ENCODE measurements at places on chromosomes 2 and 18.
A peak's percentile ranks its signal among the peaks of the same experiment; 100 is the strongest.

- peak; percentile 31 for DNase-seq
Measured at GRCh38 chr2:26946841-26947784, 23.3 kb upstream of the MAPRE3 start.

DNA sequence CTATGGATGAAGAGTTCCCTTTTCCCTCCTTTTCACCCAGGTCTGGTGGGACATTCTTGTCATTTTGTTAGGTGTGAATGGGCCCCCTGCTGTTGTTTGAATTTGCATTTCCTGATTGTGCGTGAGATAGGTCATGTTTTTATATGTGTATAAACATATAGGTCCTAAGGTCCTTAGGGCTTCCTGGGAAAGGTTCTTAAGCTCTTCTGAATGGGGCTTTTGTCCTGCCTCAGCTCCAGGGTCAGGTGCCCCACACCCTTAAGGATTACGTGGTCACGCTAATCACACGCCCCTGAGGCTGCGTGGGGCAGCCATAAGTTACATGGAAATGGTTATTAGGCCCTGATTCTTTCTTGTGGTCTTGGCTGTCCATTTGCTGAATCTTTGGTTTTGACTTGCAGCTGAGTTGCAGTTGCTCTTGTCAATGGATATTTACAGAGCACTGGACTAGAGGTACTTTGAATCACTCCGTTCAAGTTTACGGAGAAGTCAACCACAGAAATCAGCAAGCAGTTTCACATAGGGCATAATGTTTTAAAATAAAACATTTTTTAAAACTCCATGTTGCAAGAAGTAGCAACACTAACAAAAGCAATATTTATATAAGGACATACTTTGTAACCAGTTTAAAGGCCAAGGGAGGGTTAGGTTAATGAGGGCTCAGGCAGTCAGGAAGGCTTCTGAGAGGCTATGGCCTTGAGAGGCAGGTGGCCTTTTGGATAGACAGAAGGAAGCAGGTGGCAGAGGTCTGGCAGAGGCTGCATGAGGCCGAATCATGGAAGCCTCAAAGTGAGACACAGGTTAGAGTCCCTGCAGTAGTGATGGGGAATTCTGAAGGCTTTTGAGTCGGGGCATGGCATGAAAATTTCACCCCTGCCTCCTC lies 24.2 kb downstream of the LIPG start:
- DNase-seq: no peak

DNA sequence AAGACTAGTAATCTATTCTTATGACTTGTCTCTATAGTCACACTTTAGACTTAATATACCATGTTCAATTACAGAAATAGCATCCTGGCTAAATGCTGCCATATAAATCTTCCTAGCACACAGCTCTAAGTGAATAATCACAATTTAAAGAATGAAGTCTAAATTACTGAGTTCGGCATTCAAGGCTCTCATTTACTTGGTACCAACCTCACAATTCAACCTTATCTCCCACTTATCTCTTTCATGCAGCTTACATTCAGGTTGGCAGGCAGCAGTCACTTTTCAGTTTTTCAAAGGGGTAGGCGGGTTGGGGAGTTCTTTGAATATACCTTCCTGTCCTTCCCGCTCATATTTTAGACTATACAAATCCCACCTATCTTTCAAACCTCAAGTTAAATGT lies 1.5 kb downstream of the MMADHC start:
- no peak for DNase-seq

GRCh38 chr18:4524096-4524495 lies 69.0 kb upstream of the DLGAP1 start:
- DNase-seq: no peak

- DNase-seq: no peak
Measured at GRCh38 chr2:127305990-127306585, 12.1 kb upstream of the ERCC3 start.

GRCh38 chr2:238657132-238658053 lies 190.5 kb upstream of the TWIST2 start:
- DNase-seq: peak; percentile 58

DNA sequence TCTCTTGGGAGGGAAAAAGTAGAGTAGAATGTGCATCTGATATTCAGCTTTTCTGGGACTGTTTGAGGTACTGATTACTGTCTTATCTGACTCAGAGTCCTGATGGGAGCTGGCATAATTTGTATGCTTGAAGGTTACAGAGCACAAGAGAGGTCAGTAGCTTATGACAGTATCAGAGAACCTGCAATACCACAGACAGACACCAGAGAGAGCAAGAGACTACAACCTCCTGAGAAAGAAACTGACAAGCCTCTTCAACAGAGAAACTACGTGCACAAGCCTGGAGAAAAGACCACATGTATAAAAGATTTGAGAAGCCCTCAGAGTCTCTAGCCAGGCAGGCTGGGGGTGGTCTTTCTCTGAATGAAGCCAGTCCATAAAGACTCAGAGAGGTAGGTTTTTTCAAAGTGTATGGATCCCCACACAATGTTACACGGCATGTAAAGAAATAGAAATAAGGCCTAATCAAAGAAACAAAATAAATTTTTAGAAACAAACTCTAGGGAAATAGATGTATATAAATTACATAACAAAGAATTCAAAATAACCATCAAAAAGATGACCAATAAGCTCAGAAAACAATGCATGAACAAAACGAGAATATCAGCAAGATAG lies 568.3 kb downstream of the LRRTM4 start:
- peak; percentile 3 for DNase-seq

- DNase-seq: no peak
Measured at GRCh38 chr18:49967171-49967570, 153.8 kb upstream of the ACAA2 start.

DNA sequence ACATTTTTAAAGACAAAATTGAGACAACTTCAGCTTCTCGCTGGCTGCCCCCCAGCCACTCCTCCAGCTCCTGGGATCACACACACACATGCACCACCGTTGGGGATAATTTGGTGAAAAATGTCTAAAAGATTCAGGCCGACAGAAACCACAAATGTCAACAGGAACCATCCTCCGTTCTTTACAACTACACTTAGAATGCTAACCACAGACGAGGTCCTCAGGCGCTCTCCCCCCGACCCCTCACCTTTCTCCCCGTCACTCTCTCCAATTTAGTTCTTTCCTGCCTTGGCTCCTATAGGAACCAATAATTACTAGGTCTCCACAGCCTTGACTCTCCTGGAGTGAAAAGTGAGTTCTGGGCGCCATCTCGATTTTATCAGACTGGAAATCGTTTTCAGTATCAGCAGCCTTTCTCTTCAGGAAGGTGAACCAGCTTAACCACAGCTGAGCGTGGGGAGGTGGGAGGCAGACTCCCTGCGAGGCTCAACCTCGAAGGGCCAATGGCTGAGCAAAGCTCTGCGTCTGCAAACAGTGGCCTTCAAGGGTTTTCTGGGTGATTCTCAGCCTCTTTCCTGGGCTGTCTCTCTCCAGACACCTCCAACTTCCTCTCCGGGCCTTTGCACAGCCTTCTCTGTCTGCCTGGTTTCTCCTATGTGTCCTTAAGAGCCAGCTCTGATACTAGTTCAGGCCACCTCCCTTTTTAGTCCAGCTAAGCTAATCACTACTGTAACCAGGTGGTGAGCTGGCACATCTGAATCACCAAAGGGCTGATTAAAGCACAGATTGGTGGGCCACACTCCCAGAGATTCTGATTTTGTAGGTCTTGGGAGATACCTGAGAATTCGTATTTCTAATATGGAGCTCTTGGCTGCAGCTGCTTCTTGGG lies 115.7 kb upstream of the COPS8 start:
- DNase-seq: no peak

DNA sequence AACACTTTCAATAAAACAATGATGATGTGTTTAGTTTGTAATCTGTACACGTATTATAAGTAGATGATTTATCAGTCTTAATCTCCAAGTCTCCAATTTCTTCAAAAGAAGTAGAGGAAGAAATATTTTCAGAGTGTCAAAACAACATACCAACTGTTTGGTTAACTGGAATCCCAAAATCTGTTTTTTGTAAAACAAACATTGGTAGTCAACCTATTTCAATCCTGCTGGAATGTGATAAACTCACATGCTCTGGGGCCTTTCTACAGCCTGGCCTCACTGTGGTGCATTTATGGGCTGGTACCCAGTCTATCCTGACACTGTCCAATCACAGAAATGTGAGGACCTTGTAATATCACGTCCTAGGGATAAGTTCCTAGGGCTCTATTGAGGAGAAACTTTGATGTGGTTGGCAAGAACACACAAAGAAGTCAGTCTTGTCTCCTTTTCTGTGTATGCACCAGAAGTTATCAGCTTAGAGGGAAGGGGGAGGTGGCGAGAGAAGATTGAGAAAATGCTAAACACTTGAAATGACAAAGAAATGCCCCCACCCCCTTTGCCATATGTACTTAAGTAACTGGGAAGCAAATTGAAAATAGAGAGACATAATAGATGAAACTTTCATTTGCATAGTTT lies 47.2 kb downstream of the PRKRA start:
- DNase-seq: no peak

GRCh38 chr2:241853651-241854341 lies 4.9 kb downstream of the PDCD1 start:
- DNase-seq: no peak

- peak; percentile 72 for DNase-seq
Measured at GRCh38 chr2:65514555-65515195, 82.3 kb upstream of the SPRED2 start.

DNA sequence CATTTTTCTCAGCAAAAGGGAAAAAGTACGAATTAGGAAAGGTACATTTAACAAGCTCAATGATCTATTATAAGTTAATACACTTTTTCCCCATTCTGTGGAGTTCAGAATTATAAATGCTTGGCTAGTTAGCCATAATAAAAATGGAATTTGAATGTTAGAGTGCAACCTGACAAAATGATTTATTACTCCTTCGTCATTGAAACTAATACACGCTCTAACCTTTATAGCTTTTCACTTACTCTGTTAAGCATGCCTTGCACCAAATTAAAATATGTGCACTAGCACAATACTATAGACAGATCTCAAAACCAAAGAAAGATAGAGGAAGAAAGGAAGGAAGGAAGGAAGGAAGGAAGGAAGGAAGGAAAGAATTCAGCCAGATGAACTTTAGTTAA lies 46.1 kb upstream of the FRZB start:
- no peak for DNase-seq

GRCh38 chr18:56795381-56795780 lies 144.2 kb downstream of the WDR7 start:
- no peak for DNase-seq

DNA sequence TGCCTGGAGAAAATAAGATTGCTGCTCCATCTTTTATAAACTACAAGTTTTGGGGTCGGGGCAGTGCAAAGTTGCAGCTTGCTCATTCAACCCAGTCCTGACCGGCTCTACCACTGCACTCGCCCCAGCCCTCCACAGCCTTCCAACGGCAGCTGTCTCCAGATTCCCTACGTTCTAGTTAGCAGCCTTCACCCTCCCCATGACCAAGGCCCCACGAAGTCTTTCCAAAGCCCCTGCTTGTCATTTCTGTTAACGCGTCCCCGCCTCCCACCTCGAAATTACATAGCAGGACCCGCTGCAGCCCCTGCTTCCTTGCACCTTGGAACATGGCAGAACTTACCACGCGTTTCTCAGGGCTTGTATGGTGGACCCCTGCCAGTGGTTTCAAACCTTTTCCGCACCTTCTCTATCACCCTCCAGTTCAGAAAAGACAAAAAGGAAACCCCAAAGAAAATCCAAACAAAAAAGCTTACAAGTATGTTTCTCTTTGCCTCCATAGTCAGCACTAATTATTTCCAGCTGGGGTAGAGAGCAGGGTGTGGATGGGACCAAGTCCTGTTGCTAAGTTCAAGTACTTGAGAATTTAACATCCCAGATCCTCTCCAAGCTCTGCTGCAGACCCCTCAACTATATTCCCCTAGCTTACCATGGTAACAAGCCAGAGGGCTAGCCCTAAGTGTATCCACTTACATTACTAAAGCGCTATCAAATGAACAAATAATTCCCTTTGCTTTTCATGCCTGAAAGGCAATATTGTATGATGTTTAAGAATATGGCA lies 161.5 kb downstream of the TGIF1 start:
- peak; percentile 75 for DNase-seq

- no peak for DNase-seq
Measured at GRCh38 chr2:86625096-86625495, 1.4 kb upstream of the RNF103 start.

- no peak for DNase-seq
Measured at GRCh38 chr2:58680755-58681310, 439.7 kb upstream of the FANCL start.

DNA sequence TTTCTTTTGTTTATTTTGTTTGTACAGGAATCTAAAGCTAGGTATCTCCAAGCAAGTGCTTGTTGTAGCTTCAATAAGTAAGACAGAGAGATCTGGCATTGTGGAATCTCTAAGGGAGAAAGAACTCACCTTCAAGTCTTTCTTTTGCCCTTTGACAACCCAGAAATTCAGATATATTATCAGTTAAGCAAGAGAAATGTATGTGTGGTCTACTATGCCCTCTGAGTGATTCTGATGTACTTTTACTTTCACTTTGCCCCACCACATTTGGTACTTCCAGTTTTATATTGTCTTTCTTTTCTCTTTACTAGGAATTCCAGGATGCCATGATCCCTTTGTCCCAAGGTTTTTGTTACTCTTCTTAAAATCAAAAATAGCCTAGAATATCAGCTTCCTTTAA lies 259.6 kb upstream of the PIK3C3 start:
- no peak for DNase-seq

DNA sequence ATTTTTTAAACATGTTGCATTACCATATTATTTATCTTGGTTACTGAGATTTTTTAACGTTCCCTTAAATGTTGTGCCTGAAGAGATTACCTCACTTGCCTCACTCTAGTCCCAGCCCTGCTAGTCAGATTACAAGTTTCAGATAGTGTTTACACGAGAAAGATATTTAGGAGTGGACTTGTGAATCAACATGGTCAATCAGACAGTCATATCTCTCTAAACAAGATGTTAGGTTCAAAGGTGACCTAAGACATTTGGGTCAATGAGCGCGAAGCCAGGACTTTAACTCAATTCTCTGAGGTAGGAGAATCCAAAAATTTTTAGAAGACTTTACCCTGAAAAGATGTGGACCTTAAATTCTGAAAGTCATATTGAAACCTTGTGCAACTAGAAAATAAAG lies 14.8 kb upstream of the CALCRL start:
- no peak for DNase-seq

DNA sequence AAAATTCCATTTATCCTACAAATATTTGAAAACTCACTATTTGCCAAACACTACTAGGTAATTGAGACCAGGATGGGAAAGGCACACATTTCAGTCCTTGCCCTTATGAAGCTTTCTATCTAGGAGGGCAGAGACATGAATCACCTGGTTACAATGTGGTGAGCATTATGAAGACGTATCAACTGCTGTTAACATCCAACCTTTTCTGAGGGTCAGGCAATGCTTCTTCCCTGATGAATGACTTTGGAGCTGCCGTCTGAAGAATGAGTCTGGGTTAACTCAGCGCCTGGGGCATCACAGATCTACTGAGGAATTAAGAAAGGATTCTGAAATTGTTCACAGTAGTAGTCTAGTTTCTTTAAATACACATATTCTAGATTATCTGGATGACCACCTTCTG lies 62.1 kb upstream of the NOSTRIN start:
- peak; percentile 11 for DNase-seq

- no peak for DNase-seq
Measured at GRCh38 chr18:59550174-59550516, 147.1 kb downstream of the CCBE1 start.

GRCh38 chr18:79914614-79915160 lies 36.8 kb downstream of the SLC66A2 start:
- no peak for DNase-seq

All from fibroblast of skin of abdomen (primary cell).